Stimulated activated CD4-positive, alpha-beta T cell treated with anti-CD3 and anti-CD28 coated beads, Interleukin-1b, Interleukin-23, amount 100 ng/mL, for 24 hours (primary cell): ENCODE measurements at places on chromosomes 1 and 21.

DNA sequence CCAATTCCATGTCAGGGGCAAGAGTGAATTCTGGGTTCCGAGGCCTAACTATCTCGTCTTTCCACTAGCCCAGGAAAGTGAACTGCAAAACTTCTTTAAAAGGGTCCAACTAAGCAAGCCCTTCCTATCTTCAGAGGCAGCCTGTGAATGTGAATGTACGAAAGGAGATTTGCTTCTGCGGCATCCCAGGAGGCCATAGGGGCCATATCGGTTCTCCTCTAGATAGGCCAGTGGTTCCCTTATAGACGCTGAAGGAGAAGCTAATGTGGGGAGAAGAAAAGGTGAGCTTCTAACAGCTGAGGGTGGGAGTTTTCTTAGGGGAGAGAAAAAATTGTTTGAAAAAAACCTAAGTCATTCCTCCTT is 128.0 kb upstream of the C1orf174 start:
- DNase-seq = no peak

DNA sequence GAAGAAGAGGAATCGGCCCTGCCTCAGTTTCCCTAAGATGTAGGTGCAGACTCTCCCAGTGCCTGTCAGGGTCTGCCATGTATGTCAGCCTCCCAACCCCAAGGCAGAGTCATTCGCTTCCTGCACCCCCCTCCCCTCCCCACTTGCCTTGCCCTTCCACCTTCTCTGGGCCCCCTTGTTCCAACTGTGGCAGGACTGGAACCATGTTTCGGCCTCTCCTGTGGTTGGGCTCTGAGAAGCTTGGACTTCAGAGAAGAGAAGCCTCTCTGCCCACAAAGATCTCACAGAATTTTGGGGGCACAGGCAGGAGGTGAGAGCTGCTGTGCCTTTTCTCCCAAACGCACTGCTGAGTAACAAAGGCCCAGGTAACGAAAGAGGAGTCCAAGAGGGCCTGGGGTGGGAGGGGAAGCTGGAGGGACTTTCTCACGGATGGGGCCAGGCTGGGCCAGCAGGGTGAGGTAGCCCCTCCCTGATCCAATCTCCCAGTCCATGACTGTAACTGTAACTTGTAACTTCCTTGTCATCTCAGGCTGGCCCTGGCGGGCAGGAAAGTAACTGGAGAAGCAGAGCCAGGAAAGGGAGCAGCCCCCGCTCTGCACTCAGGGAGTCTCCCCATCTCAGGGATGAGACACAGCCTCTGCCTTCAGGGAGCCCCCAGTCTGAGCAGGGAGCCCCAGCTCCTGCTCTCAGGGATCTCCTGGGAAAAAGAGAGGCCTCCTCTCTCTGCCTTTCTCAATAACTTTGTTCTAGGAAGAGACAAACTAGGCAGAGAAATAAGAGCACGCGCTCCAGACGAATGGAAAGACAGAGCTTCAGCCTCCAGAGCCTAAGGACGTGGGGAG is 11.3 kb downstream of the CRABP2 start:
- no peak for DNase-seq

DNA sequence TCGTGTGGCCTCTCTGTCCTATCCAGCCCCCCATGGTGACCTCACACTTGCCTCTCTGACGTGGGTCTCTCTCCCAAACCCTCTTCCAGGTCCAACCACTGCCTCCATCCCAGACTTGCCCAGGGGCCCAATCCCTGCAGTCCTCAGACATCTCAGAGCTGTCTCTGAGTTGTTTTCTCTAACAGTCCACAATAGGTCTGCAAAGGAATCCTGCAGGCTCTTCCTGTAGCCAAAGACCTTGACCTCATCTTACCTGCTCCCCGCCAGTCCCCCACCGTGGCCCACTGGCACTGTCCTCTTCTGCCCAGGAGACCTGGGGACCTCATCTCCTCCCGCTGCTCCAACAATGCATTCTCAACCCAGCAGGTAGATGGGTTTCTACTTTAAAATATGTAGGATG is 10.0 kb downstream of the RNF187 start:
- no peak for DNase-seq

- DNase-seq = no peak
Measured at GRCh38 chr1:5983361-5984103, 8.7 kb downstream of the NPHP4 start.

DNA sequence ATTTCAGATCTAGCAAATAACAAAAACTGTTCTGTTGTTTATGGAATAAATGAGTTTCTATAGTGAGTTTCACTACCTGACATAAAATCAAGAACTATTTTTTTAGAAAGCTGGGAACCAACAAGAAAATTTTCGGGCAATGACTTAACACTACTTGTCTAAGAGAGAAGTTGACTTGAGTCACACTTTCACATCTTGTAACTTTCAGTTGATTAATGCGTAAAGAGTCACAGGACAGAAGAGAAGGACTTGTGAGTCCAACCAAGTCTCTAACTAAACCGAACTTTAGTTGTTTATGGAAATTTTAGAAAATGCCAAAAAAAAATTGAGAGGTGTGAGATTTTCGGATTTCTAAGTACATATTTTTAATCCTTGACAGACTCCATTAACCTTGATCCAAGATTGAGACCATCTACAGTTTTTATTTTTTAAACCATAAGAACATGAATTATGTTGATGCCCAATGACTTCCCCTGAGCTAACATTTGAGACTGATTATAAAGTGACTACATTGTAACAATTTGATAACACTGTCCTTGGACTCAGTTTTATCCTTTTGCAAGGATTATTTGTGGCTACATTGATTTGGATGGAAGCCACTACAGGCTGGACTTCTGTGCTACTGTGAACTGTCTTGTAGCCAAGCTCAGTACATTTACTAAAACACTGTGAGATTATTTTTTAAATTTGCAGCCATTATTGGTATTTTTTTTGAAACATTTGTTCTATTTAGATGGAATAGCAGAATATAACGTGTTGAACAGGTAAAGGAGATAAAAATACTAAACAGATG is 284.0 kb downstream of the PTPRC start:
- no peak for DNase-seq

DNA sequence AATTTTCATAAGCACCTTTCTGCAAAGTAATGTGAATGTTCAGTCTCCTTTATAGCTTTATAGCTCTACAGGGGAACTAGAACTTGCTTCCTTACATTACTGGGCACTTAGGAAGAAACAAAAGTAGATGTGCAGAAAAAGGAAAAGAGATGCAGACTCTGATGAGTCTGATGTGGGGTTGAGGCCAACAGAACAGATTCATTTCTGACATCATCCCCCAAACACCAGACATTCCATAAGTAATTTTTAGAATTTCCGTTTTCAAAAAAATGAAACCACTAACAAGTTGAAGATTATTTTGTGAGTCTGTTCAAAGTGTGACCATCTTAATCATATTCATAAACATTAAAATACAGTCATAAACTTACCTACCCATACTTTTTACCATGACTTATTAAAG is 96.0 kb downstream of the NRIP1 start:
- DNase-seq = no peak

DNA sequence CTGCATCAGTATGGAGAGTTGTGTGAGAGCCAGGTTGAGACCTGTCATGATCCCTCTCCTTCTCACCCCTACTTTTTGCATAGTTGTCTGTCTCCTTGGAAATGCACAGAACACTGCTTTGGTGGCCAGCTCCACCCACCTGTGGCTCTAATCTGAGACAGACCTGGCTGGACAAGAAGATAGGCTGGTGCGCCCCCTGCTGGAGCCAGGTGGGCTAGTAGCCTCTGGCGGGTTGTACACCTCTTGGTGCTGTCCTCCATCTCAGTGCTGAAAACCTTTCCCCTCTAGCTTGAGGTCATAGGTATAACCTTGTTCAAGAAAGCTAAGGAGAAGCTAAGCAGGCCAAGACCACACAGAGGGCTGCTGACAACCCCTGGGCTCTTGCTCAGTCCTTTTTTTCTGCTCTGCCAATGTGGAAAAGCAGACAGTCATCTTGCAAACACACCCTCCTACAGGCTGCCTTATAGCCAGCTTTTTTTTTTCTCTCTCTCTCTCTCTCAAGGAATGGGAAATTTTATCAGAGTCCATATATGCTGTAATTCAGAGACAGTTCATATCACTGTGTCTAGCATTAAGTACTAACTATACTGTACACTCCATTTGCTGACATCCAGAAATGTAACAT is 58.8 kb upstream of the SPATA6 start:
- DNase-seq = peak; percentile 11

DNA sequence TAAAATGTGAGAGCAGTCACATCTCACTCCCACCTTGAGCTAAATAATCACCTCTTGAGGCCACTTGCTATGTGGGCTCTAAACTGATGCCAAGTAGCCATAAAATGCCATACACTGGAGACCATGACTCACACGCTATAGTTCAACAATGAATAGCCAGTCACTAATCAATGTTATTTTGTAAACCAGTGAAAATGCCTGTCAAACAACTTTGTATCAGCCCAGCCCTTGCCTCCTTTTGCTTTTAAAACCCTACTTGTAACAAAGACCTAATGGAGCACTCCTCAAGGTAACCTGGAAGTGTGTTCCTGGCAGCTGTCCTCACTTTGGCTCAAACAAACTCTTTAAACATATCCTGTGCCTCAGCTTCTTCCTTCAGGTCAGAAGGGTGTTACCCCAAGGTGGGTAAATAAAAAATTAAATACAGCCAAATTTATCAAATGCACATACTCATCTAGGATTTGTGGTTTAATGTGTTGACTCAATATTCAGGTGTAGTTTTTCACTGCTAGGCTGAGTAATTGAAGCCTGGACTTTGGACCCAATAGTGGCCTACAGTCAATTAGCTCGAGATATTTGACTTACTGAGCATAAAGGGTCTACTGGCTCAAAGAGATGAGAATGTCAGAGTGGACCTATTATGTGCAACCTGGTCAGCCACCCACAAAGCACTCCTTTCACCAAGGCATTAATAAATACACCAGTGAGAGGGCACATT is 154.3 kb downstream of the COQ8A start:
- DNase-seq = no peak

DNA sequence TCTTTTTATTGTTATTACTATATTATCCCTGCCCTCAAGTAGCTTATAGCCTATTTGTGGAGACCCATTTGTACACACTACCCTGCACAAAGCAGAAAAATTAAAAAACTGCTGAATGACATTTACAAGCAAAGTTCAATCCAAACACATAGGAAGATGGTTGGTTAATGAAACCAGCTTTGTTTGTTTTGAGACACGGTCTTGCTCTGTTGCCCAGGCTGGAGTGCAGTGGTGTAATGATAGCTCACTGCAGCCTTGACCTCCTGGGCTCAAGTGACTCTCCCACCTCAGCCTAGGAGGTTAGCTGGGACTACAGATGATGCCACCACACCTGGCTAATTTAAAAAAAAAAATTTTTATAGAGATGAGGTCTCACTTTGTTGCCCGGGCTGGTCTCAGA is 31.6 kb downstream of the TGFB2 start:
- DNase-seq = no peak

DNA sequence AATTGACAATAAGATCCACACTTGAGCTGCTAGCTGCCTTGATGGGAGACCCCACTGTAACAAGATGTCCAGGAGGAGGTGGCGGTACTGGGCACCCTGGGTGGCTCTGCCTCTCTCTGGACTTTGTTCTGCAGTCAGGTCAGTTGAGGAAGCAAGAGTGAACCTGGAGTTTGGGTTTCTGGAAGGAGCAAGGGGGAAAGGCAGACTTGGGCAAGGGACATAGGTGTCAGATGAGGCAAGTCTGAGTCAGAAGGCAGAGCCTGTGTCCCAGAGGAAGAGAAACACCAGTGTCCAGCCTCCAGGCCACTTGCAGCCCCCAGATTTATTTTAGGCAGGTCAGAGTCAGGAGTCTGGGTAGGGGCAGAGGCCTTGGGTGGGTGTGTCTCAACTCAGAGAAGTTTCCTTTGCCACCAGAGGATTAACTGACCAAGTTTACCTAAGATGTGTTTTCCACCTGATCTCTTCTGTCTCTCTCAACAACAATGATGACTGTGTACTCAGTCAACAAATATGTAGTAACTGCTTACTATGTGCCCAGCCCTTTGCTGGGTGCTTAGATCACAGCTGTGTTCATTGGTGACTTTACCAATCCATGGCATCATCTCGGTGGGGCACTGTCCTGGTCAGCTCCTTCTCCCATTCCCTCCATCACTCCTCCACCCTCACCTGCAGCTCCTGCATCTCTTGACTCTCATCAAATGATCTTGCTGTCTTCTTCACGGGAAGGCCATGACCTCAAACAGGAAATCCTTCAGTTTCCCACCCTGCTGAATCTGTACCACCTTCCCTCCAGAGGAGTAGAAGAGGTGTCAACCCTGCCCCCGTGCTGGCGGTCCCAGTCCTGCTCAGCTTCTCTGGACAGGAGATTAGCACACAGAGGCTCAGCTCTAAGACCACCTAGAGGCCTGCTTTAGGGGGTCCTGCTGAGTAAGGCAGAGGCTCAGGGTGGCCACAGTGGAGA is 36.6 kb downstream of the ELF3 start:
- DNase-seq = no peak

- DNase-seq = no peak
Measured at GRCh38 chr1:167977245-167977644, 40.4 kb upstream of the MPC2 start.

- no peak for DNase-seq
Measured at GRCh38 chr1:69846267-69846666, 278.5 kb downstream of the LRRC7 start.

GRCh38 chr1:22665752-22666151 is 12.7 kb downstream of the C1QB start:
- no peak for DNase-seq

DNA sequence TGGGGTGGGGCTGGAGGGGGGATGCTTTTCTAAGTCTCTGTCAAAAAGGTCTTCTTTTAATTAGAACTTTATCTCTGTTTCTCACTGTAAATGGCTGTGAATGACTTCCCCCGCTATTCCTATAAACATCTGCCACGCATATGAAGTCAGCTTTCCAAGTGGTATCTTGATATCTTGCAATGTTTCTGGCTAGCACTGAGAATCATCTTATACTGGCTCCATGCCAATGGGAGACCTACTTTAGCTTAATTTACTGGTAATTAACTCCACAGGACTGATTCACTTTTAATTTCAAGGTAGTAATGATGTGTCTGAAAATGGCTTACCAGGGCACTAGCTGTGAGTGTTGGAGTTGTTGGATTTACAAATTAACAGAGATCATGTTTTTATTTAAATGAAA is 4.3 kb downstream of the GPR88 start:
- DNase-seq = no peak

GRCh38 chr21:42346441-42346840 is 4.4 kb downstream of the TFF2 start:
- no peak for DNase-seq

DNA sequence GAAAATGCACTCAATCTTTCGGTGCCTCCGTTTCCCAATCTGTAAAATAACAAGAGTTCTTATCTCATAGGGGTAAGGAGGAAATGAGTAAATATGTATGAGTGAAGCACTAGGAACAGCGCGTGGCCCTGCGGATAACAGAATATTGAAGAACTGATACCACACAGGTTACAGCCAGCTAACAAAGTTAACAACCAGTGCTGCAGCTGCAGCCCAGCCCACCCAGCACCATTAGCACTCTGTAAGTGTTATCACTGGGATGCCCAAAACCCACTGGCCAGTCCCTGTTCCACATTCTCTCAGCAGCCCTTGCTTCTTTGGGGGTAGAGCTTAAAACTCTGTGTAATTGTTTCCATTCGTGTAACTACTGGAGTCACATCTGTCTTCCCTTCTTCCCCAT is 89.5 kb downstream of the VWA5B1 start:
- no peak for DNase-seq
